ENCODE measurements at places on chromosomes 4 and X.

DNA sequence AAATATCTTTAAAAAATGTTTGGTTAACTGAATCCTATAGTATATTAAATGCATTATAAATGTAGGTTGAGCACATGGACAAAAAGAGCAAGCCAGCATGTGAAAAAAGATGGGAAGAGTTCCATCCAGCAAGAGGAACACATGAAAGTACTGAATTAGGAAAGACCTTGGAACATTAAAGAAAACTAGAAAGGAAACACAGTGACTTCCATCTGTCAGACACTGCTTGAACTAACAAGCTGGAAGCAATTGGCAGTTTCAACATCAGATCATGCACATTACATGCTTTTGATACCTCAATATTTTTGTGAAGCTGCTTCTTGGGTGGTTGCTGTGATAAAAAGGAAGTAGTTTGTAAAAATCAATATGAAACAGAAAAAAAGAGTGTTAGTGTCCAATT, 626.8 kb upstream of the GNPDA2 start:
- no peak for DNase-seq
- H3K27ac ChIP-seq: no peak overlapping the region
- no peaks in the 10 kb centered on the region for H3K4me1 ChIP-seq
- H3K27me3 ChIP-seq: no peaks in the 10 kb centered on the region
- H3K36me3 ChIP-seq: no peaks in the 10 kb centered on the region

GRCh38 chrX:19003756-19004155, 19.8 kb upstream of the PHKA2 start:
- no peak overlapping the region for H3K27ac ChIP-seq
- DNase-seq: no peak
- no peaks in the 10 kb centered on the region for H3K4me1 ChIP-seq
- no peaks in the 10 kb centered on the region for H3K27me3 ChIP-seq
- H3K36me3 ChIP-seq: no peaks in the 10 kb centered on the region

- H3K36me3 ChIP-seq: no peaks in the 10 kb centered on the region
- no peak for DNase-seq
- no peak overlapping the region for H3K4me3 ChIP-seq
- no peaks in the 10 kb centered on the region for H3K27me3 ChIP-seq
Measured at GRCh38 chr4:161448550-161449180, 715.1 kb downstream of the FSTL5 start.

DNA sequence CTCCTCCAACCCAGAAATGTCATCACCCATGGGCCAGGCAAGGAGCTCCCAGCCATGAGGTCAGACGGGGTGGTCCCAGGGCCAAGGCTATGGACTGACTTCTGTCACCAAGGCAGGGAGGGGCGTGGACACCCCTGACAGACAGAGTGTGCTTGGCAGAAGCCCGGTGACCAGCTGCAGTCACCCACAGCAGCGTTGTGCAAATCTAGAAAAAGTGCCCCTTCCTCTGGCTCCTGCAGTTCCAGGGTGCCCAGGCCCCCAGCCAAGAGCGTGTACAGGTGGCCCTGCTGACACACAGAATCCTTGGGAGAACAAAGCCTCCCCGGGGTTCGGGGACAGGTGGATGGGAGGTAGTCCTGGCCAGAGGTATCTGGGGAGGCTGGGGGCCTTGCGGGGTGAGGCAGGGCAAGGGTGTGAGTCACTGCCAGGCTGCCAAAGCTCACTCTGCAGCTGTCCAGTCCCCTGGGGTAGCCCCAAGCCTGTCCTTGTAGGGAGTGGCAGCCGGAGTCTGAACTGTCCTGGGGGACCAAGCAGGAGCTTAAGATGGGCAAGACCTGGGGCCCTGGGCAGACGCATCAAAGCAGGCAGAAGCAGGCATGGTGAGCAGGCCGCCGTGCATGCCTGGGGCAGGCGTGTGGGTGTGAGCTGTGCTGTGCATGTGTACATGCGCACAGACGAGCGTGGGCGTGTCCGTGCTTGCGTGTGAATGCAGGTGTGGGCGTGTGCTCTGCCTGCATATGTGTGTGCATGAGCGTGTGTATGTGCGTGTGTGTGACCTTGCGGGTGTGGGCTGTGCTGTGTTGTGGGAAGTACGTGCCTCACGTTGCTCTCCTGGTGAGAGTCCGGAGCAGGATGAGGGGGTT, 3.3 kb downstream of the MYL5 start:
- peak overlapping the region; percentile 29 for H3K27ac ChIP-seq
- no peaks in the 10 kb centered on the region for H3K27me3 ChIP-seq
- no peak overlapping the region for H3K4me3 ChIP-seq
- no peak for DNase-seq

- H3K4me3 ChIP-seq: no peak overlapping the region
- no peak for DNase-seq
Measured at GRCh38 chr4:128225148-128225547, 62.5 kb downstream of the PGRMC2 start.

DNA sequence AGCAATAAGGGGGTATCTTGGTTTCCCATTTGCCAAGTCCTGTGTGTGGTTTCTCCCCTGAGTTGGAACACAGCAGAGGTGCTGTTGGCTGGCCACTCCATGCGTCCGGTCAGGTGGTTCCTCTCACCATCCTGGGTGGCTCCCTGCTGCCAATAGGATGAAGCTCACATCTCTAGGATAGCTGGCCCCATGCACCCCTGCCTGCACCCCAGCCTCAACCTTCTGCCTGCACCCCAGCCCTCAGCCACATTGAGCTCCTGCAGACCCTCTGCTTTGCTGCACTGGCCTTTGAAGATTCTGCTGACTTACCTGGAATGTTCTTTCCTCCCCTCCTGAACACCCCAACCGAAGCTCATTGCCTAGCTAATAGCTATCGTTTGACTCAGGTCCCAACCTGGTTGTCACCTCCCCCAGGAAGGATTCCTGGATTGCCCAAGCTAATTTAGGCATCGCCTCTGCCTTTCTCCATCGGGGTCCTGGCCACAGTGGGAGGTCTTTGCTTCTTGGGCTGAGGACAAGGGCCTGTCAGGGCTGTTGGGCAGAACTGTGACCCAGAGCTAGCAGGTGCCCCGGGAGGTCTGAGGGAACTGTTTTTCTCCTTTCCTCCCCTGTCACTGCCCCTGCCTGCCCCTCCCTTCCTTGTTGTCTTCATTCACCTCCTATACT, 36.6 kb upstream of the GRPEL1 start:
- DNase-seq: no peak
- H3K27me3 ChIP-seq: no peaks in the 10 kb centered on the region
- no peak overlapping the region for H3K27ac ChIP-seq

GRCh38 chrX:96453139-96453538, 231.5 kb upstream of the DIAPH2 start:
- no peaks in the 10 kb centered on the region for H3K36me3 ChIP-seq
- no peaks in the 10 kb centered on the region for H3K4me1 ChIP-seq

GRCh38 chr4:159410076-159410777, 307.3 kb downstream of the RAPGEF2 start:
- DNase-seq: no peak
- H3K4me3 ChIP-seq: no peak overlapping the region
- H3K4me1 ChIP-seq: no peaks in the 10 kb centered on the region

DNA sequence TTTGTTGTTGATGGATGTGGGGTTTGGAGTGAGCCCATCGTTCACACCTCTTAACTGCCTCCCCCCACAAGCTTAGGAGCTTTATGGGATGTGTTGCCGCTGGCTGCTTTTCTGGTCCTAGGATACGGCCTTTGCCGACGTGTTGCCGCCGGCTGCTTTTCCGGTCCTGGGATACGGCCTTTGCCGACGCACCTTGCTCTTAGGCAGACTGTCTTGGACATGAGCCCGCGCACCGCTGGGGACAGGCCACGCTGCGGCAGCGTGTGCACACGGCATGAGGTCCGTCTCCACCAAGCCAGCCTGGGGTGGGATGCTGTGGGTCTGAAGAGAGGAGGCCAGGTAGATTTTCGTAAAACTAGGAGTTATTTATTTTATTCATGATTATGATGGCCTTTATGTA, 14.2 kb downstream of the RGS12 start:
- H3K27ac ChIP-seq: no peak overlapping the region
- H3K36me3 ChIP-seq: peaks cover 4% of the 10 kb centered on the region
- H3K4me1 ChIP-seq: peaks cover 19% of the 10 kb centered on the region
- no peaks in the 10 kb centered on the region for H3K27me3 ChIP-seq
- DNase-seq: no peak

- no peak overlapping the region for H3K27ac ChIP-seq
- no peaks in the 10 kb centered on the region for H3K27me3 ChIP-seq
- peaks cover 9% of the 10 kb centered on the region for H3K36me3 ChIP-seq
- DNase-seq: no peak
- H3K4me3 ChIP-seq: no peak overlapping the region
- no peaks in the 10 kb centered on the region for H3K4me1 ChIP-seq
Measured at GRCh38 chr4:118783887-118784286, 52.0 kb downstream of the SEC24D start.

GRCh38 chr4:121950212-121950679, 1.6 kb downstream of the TRPC3 start:
- peaks cover 11% of the 10 kb centered on the region for H3K4me1 ChIP-seq
- peak overlapping the region; percentile 75 for H3K27ac ChIP-seq
- H3K27me3 ChIP-seq: peaks cover 30% of the 10 kb centered on the region
- peak; percentile 73 for DNase-seq

GRCh38 chrX:152845618-152846240, 14.9 kb downstream of the NSDHL start:
- no peak for DNase-seq
- H3K27me3 ChIP-seq: no peaks in the 10 kb centered on the region
- peaks cover 13% of the 10 kb centered on the region for H3K36me3 ChIP-seq
- H3K4me3 ChIP-seq: no peak overlapping the region
- no peak overlapping the region for H3K27ac ChIP-seq

DNA sequence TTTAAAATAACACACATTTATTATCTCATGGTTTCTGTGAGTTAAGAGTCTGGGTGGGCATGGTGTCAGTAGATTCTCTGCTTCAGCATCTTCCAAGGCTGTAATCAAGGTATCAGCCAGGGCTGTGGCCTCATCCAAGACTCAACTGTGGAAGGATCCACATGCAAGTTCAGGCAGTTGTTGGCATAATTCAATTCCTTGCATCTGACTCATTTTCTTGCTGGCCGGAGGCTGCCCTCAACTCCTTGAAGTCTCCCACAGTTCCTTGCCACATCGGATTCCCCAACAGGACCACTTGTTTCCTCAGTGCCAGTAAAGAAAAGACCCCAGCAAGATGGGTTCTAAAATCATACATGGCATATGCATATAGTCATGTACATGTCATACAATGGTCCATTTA, 93.4 kb downstream of the NPNT start:
- peaks cover 3% of the 10 kb centered on the region for H3K36me3 ChIP-seq
- no peak for DNase-seq
- H3K27ac ChIP-seq: no peak overlapping the region

DNA sequence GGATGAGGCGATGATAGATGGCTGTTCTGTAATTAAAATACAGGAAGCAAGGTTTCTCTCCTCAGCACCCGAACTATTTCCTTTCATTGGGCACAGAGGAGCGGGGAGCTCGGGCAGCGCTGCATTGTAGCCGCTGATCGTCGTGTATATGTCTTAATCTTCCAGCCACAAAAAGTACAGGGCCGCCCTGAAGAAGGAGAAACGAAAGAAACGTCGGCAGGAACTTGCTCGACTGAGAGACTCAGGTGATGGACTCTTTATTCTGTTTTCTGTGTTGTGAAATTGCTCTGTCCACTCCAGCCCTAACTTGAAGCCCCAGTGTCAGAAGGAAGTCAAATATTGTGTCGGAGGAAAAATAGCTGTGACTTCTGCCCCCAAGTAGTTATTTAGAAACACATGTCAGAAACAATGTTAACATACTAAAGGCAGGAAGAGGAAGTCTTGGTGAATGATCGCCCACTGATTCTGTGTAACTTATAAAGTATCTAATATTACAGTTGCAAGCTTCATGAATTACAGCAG, 546 bp downstream of the ZRSR2 start:
- no peak for DNase-seq
- no peak overlapping the region for H3K27ac ChIP-seq
- no peak overlapping the region for H3K4me3 ChIP-seq
- peaks cover 19% of the 10 kb centered on the region for H3K4me1 ChIP-seq
- peaks cover 16% of the 10 kb centered on the region for H3K36me3 ChIP-seq

GRCh38 chr4:155777971-155778735, 19.3 kb downstream of the GUCY1B1 start:
- no peaks in the 10 kb centered on the region for H3K4me1 ChIP-seq
- no peak overlapping the region for H3K4me3 ChIP-seq
- no peaks in the 10 kb centered on the region for H3K27me3 ChIP-seq

DNA sequence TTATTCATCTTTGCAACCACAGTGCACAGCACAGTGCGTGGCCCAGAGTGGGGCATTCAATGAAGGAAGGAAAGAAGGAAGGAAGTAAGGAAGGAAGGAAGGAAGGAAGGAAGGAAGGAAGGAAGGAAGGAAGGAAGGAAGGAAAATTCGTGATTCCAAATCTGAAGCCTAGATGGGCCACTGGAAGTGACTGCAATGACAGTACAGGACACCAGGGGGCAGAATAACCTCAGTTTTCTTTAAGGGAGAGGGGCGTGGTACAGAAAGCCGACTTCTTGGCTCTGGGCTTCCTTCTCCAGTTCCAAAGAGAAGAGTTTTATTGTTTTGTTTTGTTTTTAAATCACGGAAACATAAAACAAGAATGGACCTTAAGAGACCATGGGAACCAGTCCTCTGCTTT, 47.8 kb downstream of the APLN start:
- peak; percentile 23 for DNase-seq
- no peaks in the 10 kb centered on the region for H3K27me3 ChIP-seq
- H3K36me3 ChIP-seq: peaks cover 2% of the 10 kb centered on the region
- peaks cover 7% of the 10 kb centered on the region for H3K4me1 ChIP-seq

GRCh38 chrX:151987108-151987507, 12.6 kb upstream of the GABRE start:
- no peak overlapping the region for H3K4me3 ChIP-seq
- H3K36me3 ChIP-seq: no peaks in the 10 kb centered on the region
- H3K27ac ChIP-seq: no peak overlapping the region
- H3K27me3 ChIP-seq: no peaks in the 10 kb centered on the region

DNA sequence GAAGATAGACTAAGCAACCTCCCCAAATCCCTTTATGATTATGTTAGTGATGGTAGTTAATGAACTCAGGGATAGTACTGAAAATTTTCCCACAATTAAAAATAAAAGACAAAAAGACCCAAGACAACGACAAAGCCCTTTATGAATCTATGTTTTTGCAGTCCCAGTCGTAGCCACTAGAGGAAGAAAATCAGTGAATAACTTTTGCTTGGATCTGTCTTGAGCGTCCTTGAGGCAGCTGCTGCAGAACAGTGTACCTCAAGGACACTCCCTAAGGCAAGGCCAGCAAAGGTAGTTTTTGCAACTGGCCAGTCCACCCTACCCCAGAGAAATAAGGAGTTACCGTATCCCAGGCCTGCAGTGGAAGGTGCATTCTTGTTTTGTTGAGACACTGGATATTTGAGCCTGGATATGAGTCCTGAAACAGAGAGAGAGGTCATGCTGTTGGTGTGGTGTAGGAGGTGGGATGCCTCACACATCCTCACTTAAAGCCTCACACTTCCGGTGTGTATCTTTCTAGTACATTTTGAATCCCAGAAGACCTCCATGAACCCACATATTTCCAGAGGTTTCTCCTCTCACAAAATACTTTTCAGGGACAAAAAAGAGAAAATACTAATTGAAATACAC, 8.7 kb upstream of the TIMM8A start:
- H3K27me3 ChIP-seq: no peaks in the 10 kb centered on the region
- H3K36me3 ChIP-seq: no peaks in the 10 kb centered on the region
